Activated T-cell treated with anti-CD3 and anti-CD28 coated beads, Interleukin-2, amount 50 U/mL, for 48 hours (primary cell): ENCODE measurements at places on chromosomes 4 and X.

DNA sequence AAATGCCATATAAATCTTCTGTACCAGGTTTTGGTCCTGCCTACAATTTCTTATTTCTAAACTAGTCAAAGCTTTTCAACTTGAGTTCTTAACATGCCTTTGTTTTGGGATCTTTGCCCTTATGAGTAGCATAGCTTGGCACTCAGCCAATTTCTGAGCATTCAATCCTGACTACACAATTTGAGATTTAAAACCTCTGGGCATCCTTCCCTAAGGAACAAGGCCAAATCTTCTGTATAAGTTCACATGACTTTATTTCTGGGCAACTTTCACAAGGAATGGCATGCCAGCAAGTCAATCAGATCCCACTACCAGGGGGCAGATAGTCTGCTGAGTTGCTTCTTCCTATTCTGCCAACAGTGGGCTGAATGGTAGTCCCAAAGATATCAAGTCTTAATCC, 254.2 kb downstream of the ADAMTS3 start:
- no peak for DNase-seq

DNA sequence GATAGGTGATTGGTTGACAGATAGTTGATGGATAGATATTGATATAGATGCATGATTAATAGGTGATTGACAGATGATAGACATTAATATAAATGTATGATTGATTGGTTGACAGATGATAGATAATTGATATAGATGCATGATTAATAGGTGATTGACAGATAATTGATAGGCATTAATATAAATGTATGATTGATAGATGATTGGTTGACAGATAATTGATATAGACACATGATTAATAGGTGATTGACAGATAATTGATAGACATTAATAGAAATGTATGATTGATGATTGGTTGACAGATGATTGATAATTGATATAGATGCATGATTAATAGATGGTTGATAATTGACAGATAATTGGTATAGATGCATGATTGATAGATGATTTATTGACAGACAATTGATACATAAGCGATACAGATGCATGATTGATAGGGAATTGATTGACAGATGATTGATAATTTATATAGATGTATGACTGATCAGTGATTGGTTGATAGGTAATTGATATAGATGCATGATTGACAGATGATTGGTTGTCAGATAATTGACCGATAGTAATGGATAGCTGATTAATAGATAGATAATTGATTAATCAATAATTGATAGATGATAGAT, 44.9 kb upstream of the PPP2R3B start:
- DNase-seq: no peak

DNA sequence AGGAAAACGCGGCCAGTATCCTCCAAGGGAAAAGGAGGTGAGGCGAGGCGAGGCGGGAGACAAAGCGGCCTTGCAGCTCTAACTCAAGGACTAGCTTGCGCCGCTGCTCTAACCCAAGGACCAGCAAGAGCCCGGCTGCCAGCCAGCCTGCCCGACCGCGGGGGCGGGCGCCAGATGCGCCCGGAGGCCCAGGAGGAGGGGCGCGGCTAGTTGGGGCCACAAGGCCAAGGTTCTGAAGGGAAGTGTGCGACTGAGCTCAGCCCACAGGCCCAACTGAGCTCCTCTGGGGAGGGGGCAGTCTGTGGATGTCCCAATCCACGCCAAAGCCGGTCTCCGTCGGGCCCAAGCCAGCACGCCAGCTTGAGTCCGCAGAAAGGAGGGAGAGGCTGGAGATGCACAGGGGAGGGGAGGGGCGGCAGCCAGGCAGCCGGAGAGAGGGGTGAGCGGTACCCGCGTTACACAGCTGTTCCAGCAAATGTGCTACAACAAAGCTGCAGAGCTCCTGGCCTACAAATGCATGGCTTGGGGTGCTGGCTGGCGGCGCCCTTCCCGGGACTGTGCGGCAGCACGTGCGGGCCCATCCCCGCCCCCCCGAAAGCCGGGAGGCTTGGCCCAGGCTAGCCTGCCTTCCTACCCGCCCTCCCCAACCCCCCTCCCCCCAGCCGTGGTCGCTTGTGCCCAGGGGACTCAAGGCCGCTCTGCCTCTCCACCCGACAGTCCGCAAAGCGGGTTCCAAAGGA, 637 bp downstream of the AMER1 start:
- DNase-seq: peak; percentile 48

DNA sequence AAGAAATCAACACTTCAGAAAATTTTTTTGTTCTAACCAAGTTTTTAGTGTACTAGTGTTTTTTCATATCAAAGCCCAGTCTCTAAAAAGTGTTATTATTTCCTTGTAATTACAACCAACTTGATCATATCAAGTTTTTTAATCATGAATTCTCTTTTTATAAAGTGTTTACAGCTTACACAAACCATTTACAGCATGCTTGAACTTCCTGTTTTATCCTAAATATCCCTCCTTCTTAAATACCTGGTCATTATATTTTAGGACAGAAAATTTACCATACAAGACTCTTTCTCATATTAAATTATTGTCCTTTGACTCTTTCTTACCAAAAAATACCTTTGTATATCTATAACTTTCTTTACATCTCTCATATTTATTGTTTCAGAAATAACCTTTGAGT, 89.4 kb upstream of the NPY2R start:
- no peak for DNase-seq

DNA sequence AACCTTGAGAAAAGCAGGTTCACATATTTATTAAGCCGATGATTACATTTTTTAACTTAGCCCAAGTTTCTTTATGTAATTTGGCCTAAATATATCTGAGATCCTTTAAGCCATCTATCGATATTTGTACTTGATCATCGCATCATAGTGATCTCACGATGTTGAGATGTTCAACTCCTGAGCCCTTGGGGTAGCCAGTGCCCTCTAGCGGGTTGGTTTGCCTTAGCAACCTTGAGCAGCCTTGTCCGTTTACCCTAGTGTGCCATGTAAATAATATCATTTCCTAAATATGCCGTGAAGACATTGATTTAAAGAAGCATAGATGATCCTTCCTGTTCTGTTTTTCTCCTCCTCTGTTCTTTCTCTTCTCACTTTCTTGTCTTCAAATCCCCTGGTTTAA, 432.2 kb downstream of the RPA4 start:
- peak; percentile 27 for DNase-seq

DNA sequence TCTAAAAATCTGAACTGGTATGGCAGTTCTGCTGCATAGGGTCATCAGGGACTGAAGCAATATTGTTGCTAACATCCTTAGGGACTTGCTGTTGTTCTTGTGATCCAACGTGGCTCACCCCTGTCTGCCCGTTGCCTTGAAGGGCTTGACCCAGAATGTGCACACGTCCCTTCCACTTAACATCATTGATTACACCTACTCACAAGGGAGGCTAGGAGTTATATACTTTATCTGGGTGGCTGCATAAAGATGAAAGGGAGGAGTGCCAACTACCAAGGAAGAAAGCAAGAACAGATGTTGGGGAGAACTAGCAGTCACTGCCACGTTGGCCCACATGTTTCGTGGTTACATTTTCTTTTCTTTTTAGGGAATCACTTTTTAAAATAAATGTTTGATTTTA, 34.0 kb downstream of the SLC9A6 start:
- DNase-seq: no peak

DNA sequence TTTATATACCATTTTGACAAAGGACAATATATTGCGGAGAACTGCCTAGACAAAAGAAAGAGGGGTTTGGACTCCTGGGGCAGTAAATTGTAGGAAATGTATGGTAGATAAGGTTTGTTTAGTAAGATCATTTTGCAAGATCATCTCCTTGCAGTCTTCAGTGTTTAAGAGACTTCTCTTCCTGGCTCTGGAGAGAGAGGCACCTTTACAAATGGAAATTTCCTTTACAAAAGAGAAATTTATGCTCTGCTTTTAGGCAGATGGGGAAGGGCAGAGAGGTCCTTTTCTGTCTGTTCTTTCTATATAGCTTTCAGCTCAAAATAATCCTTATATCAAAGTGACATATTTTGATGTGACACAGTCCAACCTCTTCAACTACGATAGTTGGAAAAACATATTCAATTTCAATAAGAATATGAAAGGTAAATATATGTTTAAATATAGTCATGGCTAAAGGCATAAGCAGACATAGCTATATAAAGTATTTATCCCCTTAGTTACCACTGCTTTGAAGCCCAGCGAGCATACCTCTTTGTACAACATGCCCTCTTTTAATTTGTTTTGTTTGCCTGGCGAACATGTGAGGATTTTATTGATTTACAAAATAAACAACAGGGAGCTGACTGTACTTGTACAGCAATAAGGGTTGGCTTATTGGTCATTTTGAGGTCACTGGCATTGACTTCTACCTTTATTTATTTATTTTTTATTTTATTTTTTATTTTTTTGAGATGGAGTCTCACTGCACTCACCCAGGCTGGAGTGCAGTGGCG, 65.2 kb downstream of the TRIM2 start:
- DNase-seq: no peak

GRCh38 chr4:138835832-138836533, 179.6 kb upstream of the NOCT start:
- DNase-seq: no peak

DNA sequence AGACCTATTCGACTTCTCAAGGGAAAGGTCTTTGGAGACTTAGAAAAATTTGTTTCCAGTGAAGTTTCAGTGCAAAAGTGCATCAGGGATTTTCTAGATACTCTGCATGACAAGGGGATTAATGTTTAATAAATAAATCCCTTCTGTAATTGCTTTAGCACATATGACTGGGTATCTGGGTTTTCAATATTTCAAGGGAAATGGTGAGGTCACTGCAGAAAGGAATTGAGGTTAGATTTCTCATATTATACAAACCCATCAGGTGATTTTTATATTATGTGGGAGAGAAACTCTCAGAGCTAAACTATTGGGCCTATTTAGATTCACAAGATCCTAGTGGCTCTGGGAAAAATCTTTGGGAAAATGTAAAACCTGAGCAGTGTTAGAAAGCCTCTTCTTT, 48.3 kb upstream of the SLC4A4 start:
- DNase-seq: no peak

GRCh38 chrX:78659955-78660354, 827 bp upstream of the RTL3 start:
- no peak for DNase-seq

- no peak for DNase-seq
These were observed 131.3 kb downstream of the FHDC1 start for GRCh38 chr4:153067376-153067775.

- DNase-seq: peak; percentile 52
These were observed 10.2 kb downstream of the HNRNPH2 start for GRCh38 chrX:101417981-101418841.

DNA sequence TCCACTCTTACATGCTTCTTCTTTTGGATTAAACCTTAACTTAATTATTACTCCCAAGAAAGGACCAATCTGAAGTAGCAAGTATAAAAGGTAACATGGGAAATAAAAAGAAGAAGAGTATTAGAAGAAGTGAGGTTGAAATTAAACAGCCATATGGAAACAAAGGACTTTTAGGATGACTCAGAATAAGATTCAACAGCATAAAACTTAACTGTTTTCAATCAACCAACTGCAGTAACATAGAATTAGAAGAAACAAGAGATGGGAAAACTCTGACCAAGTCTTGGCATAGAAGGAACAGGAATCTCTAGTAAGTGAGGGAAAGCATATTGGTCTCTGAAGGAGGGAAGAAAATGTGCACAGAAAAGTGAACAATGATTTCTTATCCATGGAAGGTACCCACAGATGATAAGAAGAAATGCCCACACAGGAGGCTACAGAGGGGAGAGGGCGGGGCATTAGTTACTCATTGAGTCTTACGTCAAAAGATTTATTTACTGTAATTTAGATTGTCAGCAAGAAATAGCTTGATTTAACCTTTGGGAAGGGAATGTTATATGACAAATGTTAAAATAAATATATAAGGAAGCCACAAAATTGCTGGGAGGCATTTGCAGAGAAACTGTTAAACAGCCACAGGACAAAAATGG, 177.3 kb downstream of the BANK1 start:
- no peak for DNase-seq

GRCh38 chr4:12123707-12124106, 695.0 kb upstream of the HS3ST1 start:
- DNase-seq: no peak

DNA sequence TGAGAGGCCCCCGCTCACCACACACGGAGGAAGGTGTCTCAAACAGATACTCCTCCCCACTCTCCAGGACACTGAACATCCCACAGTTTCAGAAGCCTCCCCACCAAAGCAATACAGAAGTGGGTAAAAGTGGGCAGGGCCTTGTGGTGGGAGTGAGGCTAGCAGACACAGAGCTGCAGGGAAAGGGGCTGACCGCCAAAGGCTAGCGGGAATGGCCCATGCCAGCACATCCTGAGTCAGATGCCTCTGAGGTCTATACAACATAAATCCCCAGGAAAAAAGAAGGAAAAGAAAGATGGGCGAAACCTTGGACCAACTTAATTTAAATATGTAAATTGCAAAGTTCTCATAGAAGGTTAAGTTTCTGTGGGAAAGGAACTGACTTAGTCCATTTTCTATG, 21.9 kb upstream of the ARHGAP10 start:
- DNase-seq: no peak

DNA sequence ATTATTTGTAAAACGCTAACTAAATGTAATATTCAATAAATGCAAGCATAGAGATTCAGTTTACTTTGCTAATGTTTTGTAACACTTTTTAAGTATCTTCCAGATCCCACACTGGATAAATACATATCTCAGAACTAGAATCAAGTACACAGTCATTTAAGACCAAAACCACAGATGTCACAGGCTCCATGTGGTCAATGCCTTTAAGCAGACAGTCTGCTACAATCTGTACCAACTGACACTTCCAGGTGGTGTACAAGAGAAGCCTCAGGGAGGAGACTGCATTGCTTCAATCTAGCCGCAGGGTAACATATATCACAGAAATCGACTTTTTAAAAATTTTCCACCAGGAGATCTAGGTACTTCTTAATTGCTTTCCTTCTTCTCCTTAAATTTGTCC, 229.6 kb upstream of the DIAPH2 start:
- DNase-seq: no peak

- DNase-seq: no peak
These were observed 238.4 kb downstream of the SNCA start for GRCh38 chr4:89598602-89599001.
